ENCODE measurements at places on chromosomes 16 and 17.
A peak's percentile ranks its signal among the peaks of the same experiment; 100 is the strongest.

- peaks cover 8% of the 10 kb centered on the region for H3K27me3 ChIP-seq
- no peak overlapping the region for H3K4me3 ChIP-seq
- DNase-seq: no peak
- no peaks in the 10 kb centered on the region for H3K36me3 ChIP-seq
- no peaks in the 10 kb centered on the region for H3K4me1 ChIP-seq
These were observed 130.6 kb upstream of the DNAH9 start for GRCh38 chr17:11467639-11468038.

- peaks cover 30% of the 10 kb centered on the region for H3K36me3 ChIP-seq
- peaks cover 23% of the 10 kb centered on the region for H3K4me1 ChIP-seq
- H3K27ac ChIP-seq: peak overlapping the region; percentile 65
- no peak overlapping the region for H3K4me3 ChIP-seq
- no peak for DNase-seq
These were observed 39.2 kb downstream of the GPATCH8 start for GRCh38 chr17:44464037-44464436.

GRCh38 chr17:57121308-57122042, 36.4 kb downstream of the AKAP1 start:
- peaks cover 21% of the 10 kb centered on the region for H3K4me1 ChIP-seq
- no peaks in the 10 kb centered on the region for H3K27me3 ChIP-seq
- peaks cover 29% of the 10 kb centered on the region for H3K36me3 ChIP-seq
- H3K27ac ChIP-seq: no peak overlapping the region
- DNase-seq: no peak

DNA sequence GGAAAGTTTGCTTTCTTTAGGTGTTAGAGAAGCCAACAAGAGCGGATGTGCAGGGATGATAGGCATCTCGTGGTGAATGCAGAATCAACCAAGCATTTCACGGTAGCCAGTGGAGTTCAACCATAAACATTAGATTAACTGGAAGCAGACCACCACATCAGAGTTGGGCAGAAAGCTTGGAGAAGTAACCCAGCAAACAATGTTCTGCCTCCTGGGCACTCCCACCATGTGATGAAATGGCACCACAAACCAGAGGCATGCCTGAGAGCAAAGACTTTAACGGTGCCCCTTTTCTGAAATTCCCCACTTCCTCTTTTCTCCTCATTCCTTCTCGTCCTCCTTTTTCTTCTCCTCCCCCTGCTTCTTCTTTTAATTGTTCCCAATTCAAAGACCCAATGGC, 193.5 kb upstream of the ANKFN1 start:
- no peak for DNase-seq
- no peak overlapping the region for H3K4me3 ChIP-seq
- H3K4me1 ChIP-seq: no peaks in the 10 kb centered on the region
- peaks cover 8% of the 10 kb centered on the region for H3K27me3 ChIP-seq

DNA sequence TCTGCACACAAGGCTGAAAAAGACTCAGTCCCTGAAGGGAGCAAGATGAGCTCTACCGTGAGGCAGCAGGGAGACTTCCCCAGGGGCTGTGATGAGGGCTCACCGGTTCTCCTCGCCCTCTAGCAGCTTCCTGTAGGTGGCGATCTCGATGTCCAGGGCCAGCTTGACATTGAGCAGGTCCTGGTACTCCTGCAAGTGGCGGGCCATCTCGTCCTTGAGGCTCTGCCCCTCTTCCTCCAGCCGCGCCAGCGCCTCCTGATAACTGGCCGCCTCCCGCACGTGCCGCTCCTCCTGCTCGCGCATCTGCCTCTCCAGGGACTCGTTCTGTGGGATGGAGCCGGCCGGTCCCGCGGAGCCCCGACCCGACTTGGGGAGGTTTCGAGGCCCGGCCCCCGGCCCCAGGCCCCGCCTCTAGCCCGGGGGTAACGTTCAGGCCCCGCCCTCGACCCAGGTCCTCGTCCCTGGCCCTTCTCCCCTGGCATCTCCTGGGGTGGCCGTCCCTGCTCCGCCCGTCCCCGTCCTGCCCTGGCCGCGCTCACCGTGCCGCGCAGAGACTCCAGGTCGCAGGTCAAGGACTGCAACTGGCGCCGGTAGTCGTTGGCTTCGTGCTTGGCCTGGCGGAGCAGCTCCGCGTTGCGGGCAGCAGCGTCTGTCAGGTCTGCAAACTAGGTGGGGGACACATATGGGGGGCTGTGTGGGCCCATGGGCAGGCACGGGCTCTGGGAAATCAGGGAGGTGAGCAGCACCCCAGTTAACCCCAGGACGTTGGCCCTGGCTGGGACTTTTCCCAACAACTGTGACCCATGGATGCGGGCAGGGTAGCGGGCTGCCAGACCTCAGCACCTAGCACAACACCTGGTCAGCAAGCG, 3.9 kb downstream of the GFAP start:
- no peak overlapping the region for H3K27ac ChIP-seq
- peaks cover 52% of the 10 kb centered on the region for H3K27me3 ChIP-seq
- no peaks in the 10 kb centered on the region for H3K36me3 ChIP-seq
- no peak for DNase-seq

DNA sequence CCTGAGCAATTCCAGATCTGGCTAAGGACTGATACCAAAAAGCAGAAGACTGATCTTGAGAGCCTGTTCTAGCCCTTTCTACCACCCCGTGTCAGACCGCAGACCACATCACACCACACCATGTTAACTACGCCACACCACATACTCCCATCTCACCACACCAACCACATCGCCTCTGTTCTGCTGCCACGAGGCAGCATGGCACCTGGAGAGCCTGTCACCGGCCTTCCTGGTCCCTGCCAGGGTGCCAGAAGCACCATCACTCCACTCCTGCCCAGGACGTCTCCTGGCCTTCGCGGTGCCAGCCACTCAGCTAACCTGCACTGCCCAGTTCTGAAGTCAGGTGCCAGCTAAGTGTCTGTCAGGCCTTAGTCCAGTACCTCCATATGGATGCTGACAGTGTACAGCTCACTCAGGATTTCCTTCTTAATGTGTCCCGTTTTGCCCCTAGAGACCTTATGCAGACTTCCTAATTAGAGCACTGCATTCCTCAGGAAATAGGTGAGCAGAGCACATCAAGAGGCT, 37.2 kb upstream of the BCAR1 start:
- peaks cover 35% of the 10 kb centered on the region for H3K36me3 ChIP-seq
- peak overlapping the region; percentile 59 for H3K27ac ChIP-seq
- H3K27me3 ChIP-seq: no peaks in the 10 kb centered on the region
- no peak for DNase-seq
- peaks cover 11% of the 10 kb centered on the region for H3K4me1 ChIP-seq

- no peaks in the 10 kb centered on the region for H3K27me3 ChIP-seq
- H3K36me3 ChIP-seq: peaks cover 8% of the 10 kb centered on the region
- peaks cover 7% of the 10 kb centered on the region for H3K4me1 ChIP-seq
These were observed 17.2 kb upstream of the RSL1D1 start for GRCh38 chr16:11868412-11868980.

DNA sequence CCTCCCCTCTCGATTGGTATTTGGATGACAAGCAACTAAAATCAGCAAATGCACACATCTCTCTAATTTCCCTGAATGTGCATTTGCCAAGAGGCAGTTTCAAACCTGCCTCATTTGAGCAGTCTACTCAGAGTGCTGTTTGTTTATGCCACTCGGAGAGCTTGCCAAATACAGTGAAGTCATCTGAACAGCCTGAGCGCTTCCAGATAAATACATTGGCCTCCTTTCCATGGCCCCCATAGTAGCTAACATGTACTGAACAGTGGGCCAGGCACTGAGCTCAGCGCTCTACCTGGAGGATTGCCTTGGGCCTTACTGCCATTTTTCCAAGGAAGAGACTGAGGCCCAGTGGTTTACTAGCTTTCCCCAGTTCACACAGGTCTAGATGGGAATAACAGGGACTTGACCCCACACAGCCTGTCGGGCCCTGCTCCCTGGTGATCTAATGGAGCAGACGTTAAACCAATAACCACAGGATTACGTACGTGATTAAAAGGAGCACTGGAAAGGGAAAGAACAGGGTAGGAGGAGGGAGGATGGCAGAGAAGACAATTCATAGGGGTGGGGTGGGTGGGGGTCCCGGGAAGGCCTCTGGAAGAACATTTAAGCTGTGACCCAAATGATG, 18.7 kb upstream of the ANKRD40CL start:
- no peak overlapping the region for H3K4me3 ChIP-seq
- no peaks in the 10 kb centered on the region for H3K36me3 ChIP-seq
- H3K27me3 ChIP-seq: no peaks in the 10 kb centered on the region
- DNase-seq: no peak
- H3K4me1 ChIP-seq: peaks cover 31% of the 10 kb centered on the region
- H3K27ac ChIP-seq: peak overlapping the region; percentile 41

GRCh38 chr16:20826039-20826566, 19.8 kb downstream of the REXO5 start:
- no peak for DNase-seq
- H3K4me1 ChIP-seq: no peaks in the 10 kb centered on the region
- H3K27me3 ChIP-seq: no peaks in the 10 kb centered on the region
- peak overlapping the region; percentile 50 for H3K27ac ChIP-seq
- H3K4me3 ChIP-seq: no peak overlapping the region

DNA sequence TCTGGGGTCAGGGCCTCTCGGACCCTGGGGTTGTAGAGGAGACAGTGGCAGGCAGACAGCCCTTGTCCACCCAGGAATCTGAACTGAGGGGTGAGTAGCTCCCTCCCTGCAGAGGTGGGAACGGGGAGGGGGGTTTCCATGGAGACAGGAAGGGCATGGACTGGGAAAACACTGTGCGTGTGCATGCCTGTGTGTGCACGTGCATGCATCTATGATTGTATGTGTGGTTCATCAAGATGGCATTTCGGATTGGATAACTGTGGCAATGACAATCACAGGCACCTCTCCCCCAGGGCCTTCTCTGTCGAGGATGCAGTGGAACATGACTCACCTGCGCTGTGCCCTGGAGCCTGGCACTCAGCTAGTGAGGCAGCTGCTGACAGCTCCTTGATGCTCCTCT, 6.1 kb upstream of the CD300C start:
- H3K36me3 ChIP-seq: no peaks in the 10 kb centered on the region
- no peak overlapping the region for H3K27ac ChIP-seq
- H3K27me3 ChIP-seq: peaks cover 22% of the 10 kb centered on the region
- no peak overlapping the region for H3K4me3 ChIP-seq
- no peak for DNase-seq

DNA sequence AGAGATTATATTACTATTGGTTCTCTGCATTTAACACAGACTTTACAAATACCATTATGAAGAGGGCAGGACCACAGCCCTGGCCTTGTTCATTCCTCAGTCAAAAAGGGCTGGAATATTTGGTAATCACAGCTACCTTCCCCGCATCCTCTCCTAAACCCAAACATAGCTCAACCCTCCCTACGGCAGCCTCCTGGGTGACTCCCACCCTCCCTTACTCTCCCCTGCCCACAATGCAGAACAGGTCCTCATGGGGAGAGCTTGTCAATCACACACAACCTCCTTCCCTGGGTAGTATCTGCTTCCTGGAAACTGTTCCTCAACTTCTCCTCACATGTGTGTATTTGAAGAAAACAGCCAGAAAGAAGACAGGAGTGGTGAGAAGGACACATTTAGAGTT, 224.2 kb downstream of the C16orf78 start:
- no peaks in the 10 kb centered on the region for H3K36me3 ChIP-seq
- no peak overlapping the region for H3K27ac ChIP-seq

Measured in type B pancreatic cell (in vitro differentiated cells).